ENCODE measurements at places on chromosomes 6 and 20.
A peak's percentile ranks its signal among the peaks of the same experiment; 100 is the strongest.

DNA sequence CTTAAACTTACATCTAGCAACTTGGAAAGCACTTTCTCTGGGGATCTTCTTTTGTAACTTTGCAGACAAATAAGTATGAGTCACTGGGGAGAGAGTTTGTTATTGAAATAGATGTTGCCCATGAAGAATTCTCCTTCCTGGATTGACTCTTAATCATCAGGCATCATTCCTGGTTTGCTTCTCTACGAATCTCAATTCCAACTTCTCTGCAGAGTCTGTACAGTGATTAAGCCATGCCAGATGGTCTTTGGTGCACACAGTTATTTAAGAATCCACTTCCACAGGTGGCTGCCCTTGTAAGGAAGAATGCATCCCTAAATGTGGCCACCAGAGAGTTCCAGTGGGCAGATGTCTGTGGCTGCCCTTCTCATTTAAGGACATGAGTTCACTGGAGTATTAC is 25.7 kb downstream of the MYCT1 start:
- no peaks in the 10 kb centered on the region for H3K4me1 ChIP-seq
- no peaks in the 10 kb centered on the region for H3K36me3 ChIP-seq
- no peak for DNase-seq
- no peak overlapping the region for H3K4me3 ChIP-seq
- no peak overlapping the region for H3K27ac ChIP-seq

GRCh38 chr20:34216382-34216742 is 24.9 kb upstream of the ASIP start:
- H3K27ac ChIP-seq, result no peak overlapping the region
- no peaks in the 10 kb centered on the region for H3K27me3 ChIP-seq
- H3K4me1 ChIP-seq, result no peaks in the 10 kb centered on the region

DNA sequence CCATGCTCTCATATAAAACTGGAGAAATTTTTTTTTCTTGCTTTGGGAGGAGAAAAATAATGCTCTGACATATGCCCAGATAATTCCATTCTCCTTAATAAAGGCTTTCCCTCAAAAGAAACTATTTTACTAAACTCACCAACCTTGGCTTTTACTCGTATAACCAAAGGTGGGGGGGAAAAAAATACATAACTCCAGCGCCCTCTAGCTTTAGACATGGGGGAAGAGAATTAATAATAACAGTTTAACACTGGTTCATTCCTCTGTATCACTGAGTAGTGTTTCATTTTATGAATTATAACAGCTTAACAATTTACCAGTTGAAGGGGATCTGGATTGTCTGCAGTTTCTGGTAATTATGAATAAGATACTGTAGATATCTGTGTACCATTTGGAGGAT is 1226.1 kb downstream of the GRIK2 start:
- no peaks in the 10 kb centered on the region for H3K27me3 ChIP-seq
- H3K27ac ChIP-seq, result no peak overlapping the region
- no peak overlapping the region for H3K4me3 ChIP-seq
- DNase-seq, result no peak

- H3K36me3 ChIP-seq, result no peaks in the 10 kb centered on the region
- H3K4me3 ChIP-seq, result no peak overlapping the region
- peaks cover 56% of the 10 kb centered on the region for H3K4me1 ChIP-seq
- H3K27me3 ChIP-seq, result no peaks in the 10 kb centered on the region
- DNase-seq, result peak; percentile 80
Observed at GRCh38 chr20:1401451-1401907, 8.6 kb upstream of the FKBP1A start.

DNA sequence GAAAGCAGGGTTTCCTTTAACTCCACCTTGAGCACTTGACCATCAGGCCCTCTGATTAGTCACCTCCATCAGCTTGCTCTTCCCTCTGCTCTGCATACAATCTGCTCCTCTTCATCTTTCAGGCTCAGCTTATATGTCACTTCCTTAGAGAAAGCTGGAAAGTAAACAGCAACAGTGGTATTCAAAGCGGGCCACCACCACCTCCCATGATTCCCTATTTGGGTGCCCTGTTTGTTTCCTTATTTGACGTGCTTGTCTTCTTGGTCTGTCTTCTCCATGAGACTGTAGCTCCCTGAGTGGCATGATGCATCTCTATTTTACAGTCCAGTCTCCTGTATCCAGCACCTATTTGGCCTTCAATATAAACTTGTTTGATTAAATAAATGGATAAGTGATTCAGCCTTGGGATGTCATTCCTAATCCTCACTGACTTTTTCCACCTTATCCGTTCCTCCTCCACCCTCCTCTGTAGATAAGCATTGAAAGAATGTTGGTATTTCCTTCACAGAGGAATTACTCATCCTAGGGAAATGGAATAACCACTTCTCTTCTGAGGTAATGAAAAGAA is 102.8 kb upstream of the SGK1 start:
- H3K4me3 ChIP-seq, result no peak overlapping the region
- H3K27ac ChIP-seq, result no peak overlapping the region
- H3K27me3 ChIP-seq, result no peaks in the 10 kb centered on the region
- H3K4me1 ChIP-seq, result peaks cover 14% of the 10 kb centered on the region
- H3K36me3 ChIP-seq, result no peaks in the 10 kb centered on the region
